Right atrium auricular region (tissue), 2 donors: ENCODE measurements at places on chromosomes 6 and 20. TPM values are rescaled to one million over a fixed set of nuclear protein-coding genes. Genes with fewer than 3 reads are reported as not detected.
A peak's percentile ranks its signal among the peaks of the same experiment; 100 is the strongest.

Gene MYCT1
- 15.0 TPM for total RNA-seq

Gene BTNL2
- total RNA-seq = not detected

- no peak overlapping the region for H3K4me3 ChIP-seq
- no peaks in the 10 kb centered on the region for H3K36me3 ChIP-seq
- H3K4me1 ChIP-seq = peaks cover 7% of the 10 kb centered on the region
- DNase-seq = no peak
- no peak overlapping the region for H3K27ac ChIP-seq
These were observed 41.3 kb downstream of the SPDEF start for GRCh38 chr6:34514593-34515472.

DNA sequence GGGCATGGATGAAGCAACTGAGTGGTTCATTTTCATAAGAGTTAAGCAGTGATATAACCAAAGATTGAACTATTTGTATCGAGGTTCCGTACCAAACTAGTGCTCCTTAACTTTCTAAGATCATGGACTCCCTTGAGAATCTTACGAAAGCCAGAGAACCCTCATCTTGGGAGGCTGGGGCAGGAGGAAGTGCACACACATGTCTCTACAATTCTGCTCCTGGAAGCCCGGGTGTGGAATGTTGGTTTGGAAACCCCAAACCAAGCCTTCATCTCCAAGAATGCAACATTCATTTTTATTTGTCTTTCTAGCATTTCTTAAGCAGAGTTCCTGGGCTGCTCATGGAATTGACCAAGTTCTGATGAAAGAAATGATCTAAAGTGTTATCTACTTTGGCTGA is 250.5 kb upstream of the PRND start:
- H3K4me1 ChIP-seq = no peaks in the 10 kb centered on the region
- H3K27ac ChIP-seq = no peak overlapping the region
- H3K4me3 ChIP-seq = no peak overlapping the region
- no peak for DNase-seq
- no peaks in the 10 kb centered on the region for H3K36me3 ChIP-seq
- no peaks in the 10 kb centered on the region for H3K27me3 ChIP-seq

GRCh38 chr20:15185322-15185721 is 847.9 kb upstream of the FLRT3 start:
- H3K27me3 ChIP-seq = no peaks in the 10 kb centered on the region
- no peak overlapping the region for H3K27ac ChIP-seq
- H3K4me3 ChIP-seq = no peak overlapping the region

DNA sequence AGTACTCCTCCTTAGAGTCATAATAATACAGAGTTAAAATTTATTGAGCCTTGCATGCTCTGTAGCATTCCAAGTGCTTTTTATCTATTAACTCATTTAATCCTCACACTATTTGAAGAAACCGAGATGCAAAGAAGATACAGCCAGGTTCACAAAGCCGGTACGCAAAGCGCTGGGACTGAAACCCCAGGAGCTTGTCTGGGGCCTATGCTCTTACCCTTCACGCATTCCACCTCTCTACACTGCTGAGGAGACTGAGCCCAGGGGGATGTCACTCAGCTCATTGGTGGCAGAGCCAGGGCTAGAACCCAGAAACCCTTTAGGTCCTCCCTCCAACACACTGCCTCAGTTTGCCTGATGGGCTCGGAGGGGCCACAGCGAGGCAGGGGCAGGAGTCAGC is 19.7 kb upstream of the MRPS18A start:
- H3K36me3 ChIP-seq = no peaks in the 10 kb centered on the region
- H3K27me3 ChIP-seq = no peaks in the 10 kb centered on the region
- DNase-seq = no peak
- peaks cover 50% of the 10 kb centered on the region for H3K4me1 ChIP-seq
- H3K4me3 ChIP-seq = no peak overlapping the region

Gene CGAS
- total RNA-seq = 1.4 TPM

GRCh38 chr20:17936286-17936760 is 32.3 kb downstream of the SNX5 start:
- H3K36me3 ChIP-seq = peaks cover 10% of the 10 kb centered on the region
- DNase-seq = no peak
- H3K27me3 ChIP-seq = no peaks in the 10 kb centered on the region
- H3K27ac ChIP-seq = peak overlapping the region; percentile 49

- H3K27ac ChIP-seq = no peak overlapping the region
- no peaks in the 10 kb centered on the region for H3K4me1 ChIP-seq
- H3K4me3 ChIP-seq = no peak overlapping the region
- no peak for DNase-seq
- H3K27me3 ChIP-seq = no peaks in the 10 kb centered on the region
These were observed 109.8 kb upstream of the DST start for GRCh38 chr6:56752534-56752933.

Gene BHLHE23
- not detected for total RNA-seq

DNA sequence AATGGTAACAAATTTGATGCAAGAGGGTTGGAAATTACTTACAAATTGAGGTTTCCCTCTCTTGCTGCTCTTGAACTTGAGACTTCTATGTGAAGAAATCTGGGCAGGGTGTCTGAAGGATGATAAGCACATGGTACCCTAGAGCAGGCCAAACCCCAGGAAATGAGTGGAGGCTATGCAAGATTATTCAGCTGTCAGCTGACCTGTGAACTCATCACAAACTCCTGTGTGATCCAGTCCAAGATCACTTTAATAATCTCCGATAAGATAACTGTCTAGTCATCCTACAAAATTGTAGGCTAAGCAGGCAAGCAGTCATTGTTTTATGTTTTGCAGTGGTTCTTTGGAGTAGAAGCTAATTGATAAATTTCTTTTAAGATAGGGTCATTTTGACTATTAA is 213.1 kb downstream of the BTBD3 start:
- no peaks in the 10 kb centered on the region for H3K4me1 ChIP-seq
- H3K4me3 ChIP-seq = no peak overlapping the region
- no peak for DNase-seq
- H3K27me3 ChIP-seq = no peaks in the 10 kb centered on the region
- no peak overlapping the region for H3K27ac ChIP-seq

GRCh38 chr20:56861590-56861989 is 232.5 kb downstream of the TFAP2C start:
- no peaks in the 10 kb centered on the region for H3K36me3 ChIP-seq
- H3K27ac ChIP-seq = no peak overlapping the region
- no peak overlapping the region for H3K4me3 ChIP-seq

DNA sequence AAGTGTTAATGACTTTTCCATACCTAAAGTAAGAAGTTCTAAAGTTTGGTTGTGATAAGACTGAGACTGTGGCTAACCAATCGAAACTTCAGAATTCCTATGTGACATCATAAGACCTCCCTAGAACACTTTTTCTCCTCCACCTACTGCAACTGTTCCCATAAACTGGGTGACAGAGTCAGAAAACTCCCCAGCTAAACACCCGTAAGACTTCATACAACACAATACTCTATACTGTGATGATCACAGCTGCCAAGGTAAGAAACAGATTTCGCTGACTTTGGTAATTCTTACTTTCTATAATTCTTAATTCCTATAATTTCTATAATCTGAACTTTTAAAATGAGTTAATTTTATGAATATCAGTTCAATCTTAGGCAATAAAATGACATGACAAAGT is at the start of gene PLN:
TSS of gene PLN (plus strand) at position 161 of the 400 bp plus-strand sequence. CDS start 10,626 bp downstream, outside the sequence.
- H3K36me3 ChIP-seq = peaks cover 36% of the 10 kb centered on the region
- no peaks in the 10 kb centered on the region for H3K4me1 ChIP-seq
- H3K4me3 ChIP-seq = peak within 1 kb of the TSS; percentile 48
- no peak for DNase-seq

Gene PNPLA1
- total RNA-seq = 0.20 TPM

DNA sequence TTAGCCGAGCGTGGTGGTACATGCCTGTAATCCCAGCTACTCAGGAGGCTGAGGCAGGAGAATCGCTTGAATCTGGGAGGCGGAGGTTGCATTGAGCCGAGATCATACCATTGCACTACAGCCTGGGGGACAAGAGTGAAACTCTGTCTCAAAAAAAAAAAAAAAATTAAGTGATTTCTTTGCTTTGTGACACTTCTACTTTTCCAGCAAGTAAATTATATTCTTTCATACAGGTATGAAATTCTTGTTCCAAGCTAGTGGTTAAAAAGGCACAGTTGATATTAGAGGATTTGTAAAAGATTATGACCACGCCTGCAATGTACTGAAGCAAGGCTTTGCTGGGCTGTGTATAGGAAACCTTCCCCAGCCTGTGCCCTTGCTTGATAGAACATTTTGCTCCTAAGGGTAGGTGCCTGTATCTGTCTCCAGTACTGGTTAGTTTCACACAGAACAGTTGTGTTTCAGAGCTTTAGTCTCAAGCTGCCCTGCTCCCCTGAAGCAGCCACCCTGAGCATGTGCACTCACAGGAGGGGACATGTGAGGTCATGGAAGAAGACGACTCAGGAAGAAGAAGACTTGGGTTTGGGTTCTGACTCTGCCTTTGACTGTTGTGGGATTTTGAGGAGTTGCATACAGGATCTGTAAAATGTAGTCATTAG is 10.2 kb downstream of the PTPN1 start:
- no peaks in the 10 kb centered on the region for H3K27me3 ChIP-seq
- no peaks in the 10 kb centered on the region for H3K36me3 ChIP-seq
- H3K4me1 ChIP-seq = peaks cover 69% of the 10 kb centered on the region
- no peak overlapping the region for H3K4me3 ChIP-seq

Gene TPBG
- 7.4 TPM for total RNA-seq

GRCh38 chr6:157143171-157143889 is 180.0 kb downstream of the TMEM242 start:
- H3K27me3 ChIP-seq = no peaks in the 10 kb centered on the region
- no peak overlapping the region for H3K4me3 ChIP-seq
- no peaks in the 10 kb centered on the region for H3K4me1 ChIP-seq
- no peaks in the 10 kb centered on the region for H3K36me3 ChIP-seq

Gene IMPG1
- not detected for total RNA-seq

Gene PDE10A
- 3.6 TPM for total RNA-seq

Gene GGT7
- 7.3 TPM for total RNA-seq

DNA sequence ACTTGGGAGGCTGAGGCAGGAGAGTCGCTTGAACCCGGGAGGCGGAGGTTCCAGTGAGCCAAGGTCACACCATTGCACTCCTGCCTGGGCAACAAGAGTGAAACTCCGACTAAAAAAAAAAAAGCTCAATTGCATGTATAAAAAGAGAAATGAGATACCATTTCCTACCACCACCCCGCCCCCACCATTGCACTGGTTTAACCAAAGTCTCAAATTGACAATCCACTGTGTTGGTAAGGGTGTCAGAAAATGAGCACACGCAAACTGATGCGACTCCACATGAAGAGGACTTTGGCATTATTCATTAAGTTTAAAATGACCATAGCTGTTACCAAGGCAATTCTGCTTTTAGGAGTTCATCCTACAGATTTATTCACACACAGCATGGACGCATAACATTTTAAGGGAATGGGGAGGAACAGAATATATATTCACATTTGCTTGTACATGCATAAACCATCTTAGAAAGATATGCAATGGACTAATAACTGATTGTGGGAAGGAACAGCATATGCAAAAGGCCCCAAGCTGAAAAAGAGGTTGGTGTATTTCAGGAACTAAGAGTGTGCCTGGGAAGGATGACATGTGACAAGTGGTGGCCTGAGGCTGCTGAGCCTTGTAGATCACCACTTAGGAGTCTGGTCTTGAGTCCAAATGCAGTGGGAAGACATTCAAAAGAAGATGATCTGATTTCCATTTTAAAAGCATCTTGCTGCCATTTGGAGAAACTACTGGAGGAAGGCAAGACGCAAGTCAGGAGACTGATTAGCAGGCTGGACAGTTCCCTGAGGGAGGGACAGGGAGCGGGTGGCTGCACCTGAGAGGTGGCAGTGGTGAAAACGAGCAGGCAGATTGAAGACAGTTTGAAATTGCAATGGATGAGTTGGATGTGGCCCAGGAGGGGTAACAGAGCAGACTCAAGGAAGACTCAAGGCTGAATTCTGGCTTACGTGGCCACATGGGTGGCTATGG is 37.2 kb upstream of the PTPN1 start:
- H3K27me3 ChIP-seq = no peaks in the 10 kb centered on the region
- no peak overlapping the region for H3K4me3 ChIP-seq
- H3K4me1 ChIP-seq = no peaks in the 10 kb centered on the region
- no peaks in the 10 kb centered on the region for H3K36me3 ChIP-seq
- no peak for DNase-seq

Gene CCR6
- total RNA-seq = not detected

DNA sequence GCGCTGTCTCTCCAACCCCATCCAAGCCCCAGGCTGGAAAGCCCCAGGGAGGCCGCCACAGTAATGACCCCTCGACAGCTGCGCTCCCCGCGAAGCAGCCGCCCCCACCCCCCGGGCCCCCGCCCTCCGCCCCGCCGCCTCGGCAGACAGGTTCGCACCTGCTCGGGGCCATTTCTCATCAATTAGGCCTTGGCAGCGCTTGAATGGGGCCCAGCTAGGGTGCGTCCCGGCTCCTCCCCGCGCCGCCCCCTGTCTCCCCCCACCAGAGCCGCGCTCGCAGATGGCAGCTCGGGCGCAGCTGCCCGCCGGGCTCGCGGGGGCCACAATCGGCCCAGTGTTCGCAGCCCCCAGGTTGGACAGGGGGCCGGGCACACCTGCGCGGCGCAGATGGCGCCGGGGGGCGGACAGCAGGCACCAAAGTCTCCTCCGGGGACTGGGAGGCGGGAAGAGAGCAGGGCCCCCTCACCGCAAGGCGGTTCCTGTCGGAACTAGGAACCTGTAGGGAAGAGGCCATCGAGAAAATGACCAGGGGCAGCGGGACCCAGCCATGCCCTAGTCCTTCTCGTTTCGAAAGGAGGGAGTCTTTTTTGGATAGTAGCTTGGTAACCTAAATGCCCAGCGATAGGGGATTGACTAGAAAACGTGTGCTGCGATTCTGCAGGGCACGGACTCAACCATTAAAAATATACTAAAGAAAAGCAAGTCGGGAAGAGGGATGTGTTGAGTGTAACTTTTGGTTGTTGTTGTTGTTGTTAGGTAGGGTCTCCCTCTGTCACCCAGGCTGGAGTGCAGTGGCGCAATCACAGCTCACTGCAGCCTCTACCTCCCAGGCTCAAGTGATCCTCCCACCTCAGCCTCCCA is 83.2 kb upstream of the EYA2 start:
- no peak overlapping the region for H3K4me3 ChIP-seq
- no peaks in the 10 kb centered on the region for H3K36me3 ChIP-seq
- no peak for DNase-seq

DNA sequence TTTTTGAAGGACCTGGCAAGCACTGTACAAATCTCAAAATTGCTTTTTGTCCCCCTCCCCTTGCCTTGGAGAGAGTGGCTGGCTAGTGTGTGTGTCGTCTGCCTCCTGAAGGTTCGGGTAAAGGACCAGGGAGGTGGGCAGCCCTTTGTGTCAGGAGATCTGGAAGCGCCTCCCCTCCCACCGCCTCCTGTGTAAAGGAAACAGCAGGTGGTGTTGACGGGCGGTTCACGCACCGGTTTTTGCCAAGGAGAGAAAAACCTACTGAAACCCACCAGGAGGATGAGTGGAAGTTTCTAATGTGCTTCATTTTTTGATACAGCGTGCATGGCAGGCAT is 1.2 kb downstream of the ENTPD6 start:
- H3K4me3 ChIP-seq = peak overlapping the region; percentile 91
- peak overlapping the region; percentile 95 for H3K27ac ChIP-seq
- no peaks in the 10 kb centered on the region for H3K27me3 ChIP-seq

Gene PCNA
- 25.4 TPM for total RNA-seq

Gene SLC17A2
- total RNA-seq = not detected
